DMS 273 treated with DMSO at 0.1 percent for 48 hours (cell line): ENCODE measurements at places on chromosomes 4 and X.

- DNase-seq, result no peak
These were observed 241.4 kb downstream of the FRMPD4 start for GRCh38 chrX:12379671-12380070.

DNA sequence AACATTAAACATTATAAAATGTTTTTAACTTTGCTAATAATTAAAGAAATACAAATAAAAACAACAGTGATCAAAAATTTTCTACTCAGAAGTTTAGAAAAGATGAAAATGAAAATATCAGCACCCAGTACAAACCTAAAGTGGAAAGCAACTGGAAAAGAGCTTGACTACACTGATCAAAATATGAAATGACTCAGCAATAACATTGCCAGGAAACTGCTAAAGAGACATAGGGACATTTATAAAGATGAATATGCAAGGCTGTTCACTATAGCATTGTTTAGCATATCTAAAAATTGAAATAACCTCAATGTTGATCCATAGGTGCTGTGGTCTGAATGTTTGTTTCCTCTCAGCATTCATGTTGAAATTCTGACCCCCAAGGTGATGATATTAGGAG is 88.5 kb upstream of the NOCT start:
- no peak for DNase-seq

GRCh38 chrX:48833542-48834138 is 1.8 kb downstream of the PCSK1N start:
- no peak for DNase-seq

GRCh38 chr4:139416073-139416673 is 37.7 kb upstream of the RAB33B start:
- peak; percentile 5 for DNase-seq

- DNase-seq, result no peak
These were observed 854.2 kb downstream of the CENPC start for GRCh38 chr4:66691101-66691500.

- DNase-seq, result no peak
These were observed 31.1 kb downstream of the ACOX3 start for GRCh38 chr4:8409264-8410065.

GRCh38 chrX:100695991-100696390 is 35.9 kb downstream of the SYTL4 start:
- DNase-seq, result no peak

- no peak for DNase-seq
These were observed 40.9 kb downstream of the GUCY1B1 start for GRCh38 chr4:155799794-155800123.

- no peak for DNase-seq
These were observed 19.2 kb upstream of the WFS1 start for GRCh38 chr4:6250235-6250983.

- DNase-seq, result peak; percentile 26
These were observed 901 bp downstream of the JADE1 start for GRCh38 chr4:128810331-128810870.
